ENCODE measurements at places on chromosomes 3 and 15.

- peaks cover 28% of the 10 kb centered on the region for H3K36me3 ChIP-seq
- H3K4me1 ChIP-seq = peaks cover 5% of the 10 kb centered on the region
- H3K27ac ChIP-seq = no peak overlapping the region
- H3K27me3 ChIP-seq = no peaks in the 10 kb centered on the region
- no peak overlapping the region for H3K4me3 ChIP-seq
These were observed 198.3 kb downstream of the NAALADL2 start for GRCh38 chr3:175057401-175057800.

GRCh38 chr3:147368561-147369221 is 37.7 kb downstream of the ZIC4 start:
- H3K4me3 ChIP-seq = no peak overlapping the region
- peaks cover 66% of the 10 kb centered on the region for H3K27me3 ChIP-seq

- no peak for DNase-seq
- H3K4me3 ChIP-seq = no peak overlapping the region
- no peaks in the 10 kb centered on the region for H3K27me3 ChIP-seq
- H3K4me1 ChIP-seq = peaks cover 27% of the 10 kb centered on the region
- no peaks in the 10 kb centered on the region for H3K36me3 ChIP-seq
- H3K27ac ChIP-seq = no peak overlapping the region
These were observed 883.0 kb upstream of the NR2F2 start for GRCh38 chr15:95447486-95447885.

GRCh38 chr3:115396801-115397200 is 226.5 kb upstream of the GAP43 start:
- H3K36me3 ChIP-seq = no peaks in the 10 kb centered on the region
- no peak overlapping the region for H3K27ac ChIP-seq
- no peak for DNase-seq
- H3K4me3 ChIP-seq = no peak overlapping the region
- no peaks in the 10 kb centered on the region for H3K27me3 ChIP-seq

- no peak for DNase-seq
- peaks cover 14% of the 10 kb centered on the region for H3K36me3 ChIP-seq
- H3K4me3 ChIP-seq = no peak overlapping the region
- H3K27ac ChIP-seq = peak overlapping the region; percentile 59
These were observed 77.4 kb downstream of the RBPMS2 start for GRCh38 chr15:64697911-64698369.

- no peak for DNase-seq
- no peaks in the 10 kb centered on the region for H3K36me3 ChIP-seq
- H3K4me1 ChIP-seq = peaks cover 22% of the 10 kb centered on the region
- no peak overlapping the region for H3K27ac ChIP-seq
- no peak overlapping the region for H3K4me3 ChIP-seq
These were observed 1308.8 kb downstream of the ROBO2 start for GRCh38 chr3:78348664-78349063.

DNA sequence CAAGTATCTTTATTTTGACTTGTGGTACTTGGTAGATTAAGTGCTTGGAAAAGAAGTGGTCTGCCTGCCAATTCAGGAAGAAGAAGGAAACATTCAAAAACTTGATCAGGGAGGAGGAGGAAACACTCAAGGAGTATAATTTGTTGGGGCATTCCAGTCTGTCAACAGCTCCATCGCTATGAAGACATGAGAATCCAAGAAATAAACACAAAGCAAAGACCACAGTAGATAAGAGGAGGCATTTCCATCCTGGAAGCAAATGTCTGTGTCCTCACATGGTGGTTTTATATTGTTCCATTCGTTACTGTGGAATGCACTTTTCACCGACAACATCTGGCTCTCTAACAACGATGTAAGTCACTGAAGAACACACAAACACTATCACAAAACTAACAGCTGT is 176.1 kb upstream of the FRMD4B start:
- H3K4me3 ChIP-seq = no peak overlapping the region
- H3K27ac ChIP-seq = no peak overlapping the region
- H3K27me3 ChIP-seq = peaks cover 4% of the 10 kb centered on the region
- DNase-seq = no peak

- H3K4me3 ChIP-seq = peak overlapping the region; percentile 85
- H3K4me1 ChIP-seq = peaks cover 63% of the 10 kb centered on the region
- peaks cover 10% of the 10 kb centered on the region for H3K36me3 ChIP-seq
- DNase-seq = peak; percentile 99
These were observed 19.2 kb downstream of the SNX33 start for GRCh38 chr15:75666823-75667501.

GRCh38 chr3:152289708-152290107 is 21.0 kb downstream of the MBNL1 start:
- peaks cover 77% of the 10 kb centered on the region for H3K4me1 ChIP-seq
- no peak for DNase-seq
- H3K36me3 ChIP-seq = peaks cover 14% of the 10 kb centered on the region

DNA sequence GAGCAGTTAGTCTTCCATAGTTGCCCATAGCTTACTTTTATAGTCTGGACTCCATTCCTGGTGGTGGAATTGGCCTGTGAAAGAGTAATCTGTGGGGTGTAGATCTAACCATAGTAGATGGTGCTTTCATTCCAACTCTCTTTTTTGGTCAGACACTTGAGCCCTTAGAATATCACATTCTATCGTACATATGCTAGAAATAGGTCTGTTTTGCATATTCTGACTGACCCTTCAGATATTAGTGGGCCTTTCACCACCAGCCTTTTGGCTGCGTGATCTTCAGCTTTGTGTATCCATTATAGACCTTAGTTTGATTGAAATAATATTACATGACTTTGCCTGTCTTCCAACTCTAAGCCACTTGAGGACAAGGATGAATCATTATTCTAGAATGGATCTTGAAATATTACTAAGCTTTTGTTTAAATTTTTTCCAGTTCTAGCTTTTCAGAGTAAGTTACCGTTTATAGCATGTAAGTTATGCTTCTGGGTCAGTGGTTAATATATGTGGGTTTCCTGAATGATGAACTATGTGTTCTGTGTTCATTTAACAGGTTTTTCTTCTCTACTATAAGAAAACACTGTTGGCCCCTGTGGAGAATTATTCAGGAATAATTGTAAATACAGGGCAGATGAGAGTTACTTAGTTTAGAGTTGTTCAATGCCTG is 8.7 kb downstream of the RAB7A start:
- H3K27me3 ChIP-seq = peaks cover 2% of the 10 kb centered on the region
- H3K4me3 ChIP-seq = no peak overlapping the region
- H3K4me1 ChIP-seq = peaks cover 62% of the 10 kb centered on the region
- DNase-seq = no peak

- H3K36me3 ChIP-seq = no peaks in the 10 kb centered on the region
- peak overlapping the region; percentile 69 for H3K4me3 ChIP-seq
- H3K27me3 ChIP-seq = no peaks in the 10 kb centered on the region
- no peak for DNase-seq
These were observed 44.1 kb downstream of the RARB start for GRCh38 chr3:25472153-25472552.

DNA sequence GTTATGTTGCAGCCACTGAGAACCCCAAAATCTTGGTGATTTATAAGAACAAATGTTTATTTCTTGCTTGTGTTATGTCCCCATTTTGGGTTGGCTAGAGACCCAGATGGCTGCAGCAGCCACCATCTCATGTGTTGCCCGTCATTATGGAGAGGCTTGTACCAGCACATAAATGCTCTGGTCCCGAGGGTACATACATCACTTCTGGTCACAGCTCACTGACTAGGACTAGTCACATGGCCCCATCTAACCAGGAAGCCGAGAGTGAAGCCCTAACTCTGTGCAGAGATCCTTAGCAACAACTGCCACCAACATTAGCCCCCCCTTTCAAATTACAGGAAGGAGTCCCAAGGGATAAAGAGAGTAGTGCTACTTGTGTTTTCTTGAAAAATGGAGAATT is 25.5 kb upstream of the HACD2 start:
- peaks cover 29% of the 10 kb centered on the region for H3K4me1 ChIP-seq
- peaks cover 35% of the 10 kb centered on the region for H3K36me3 ChIP-seq
- H3K27me3 ChIP-seq = peaks cover 11% of the 10 kb centered on the region
- no peak for DNase-seq
- no peak overlapping the region for H3K27ac ChIP-seq
- H3K4me3 ChIP-seq = no peak overlapping the region

- H3K4me1 ChIP-seq = peaks cover under 1% of the 10 kb centered on the region
- H3K27me3 ChIP-seq = no peaks in the 10 kb centered on the region
- H3K36me3 ChIP-seq = peaks cover 5% of the 10 kb centered on the region
- H3K27ac ChIP-seq = no peak overlapping the region
- no peak for DNase-seq
These were observed 6.3 kb upstream of the RAMAC start for GRCh38 chr15:82979726-82980125.

GRCh38 chr3:54932606-54933005 is 4.7 kb upstream of the LRTM1 start:
- no peak overlapping the region for H3K27ac ChIP-seq
- no peaks in the 10 kb centered on the region for H3K4me1 ChIP-seq
- peaks cover 2% of the 10 kb centered on the region for H3K27me3 ChIP-seq
- DNase-seq = no peak
- no peak overlapping the region for H3K4me3 ChIP-seq
- H3K36me3 ChIP-seq = no peaks in the 10 kb centered on the region

DNA sequence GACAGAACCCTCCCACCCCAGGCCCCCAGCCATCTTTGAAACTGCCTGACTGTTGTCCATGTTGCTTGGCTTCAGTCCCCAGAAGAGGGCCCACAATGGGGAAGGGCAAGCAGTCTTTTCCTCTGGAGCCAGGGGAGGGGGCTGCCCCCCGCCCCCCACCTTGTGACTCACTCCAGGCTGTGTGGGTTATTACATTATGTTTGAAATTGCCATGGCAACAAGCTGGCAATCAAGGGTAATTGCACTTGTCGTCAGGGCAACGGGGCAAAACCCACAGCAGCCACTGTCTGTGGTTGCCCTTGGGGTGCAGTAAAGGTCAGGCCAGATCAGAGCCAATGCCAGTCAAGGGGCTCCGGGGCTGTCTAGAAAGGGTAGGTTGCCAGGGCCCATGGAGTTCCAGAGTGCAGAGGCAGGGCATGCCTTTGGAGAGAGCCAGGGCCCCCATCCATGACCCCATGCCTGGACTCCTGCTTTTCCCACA is 3.1 kb upstream of the CAMKV start:
- H3K27me3 ChIP-seq = peaks cover 38% of the 10 kb centered on the region
- H3K4me1 ChIP-seq = no peaks in the 10 kb centered on the region
- no peaks in the 10 kb centered on the region for H3K36me3 ChIP-seq
- no peak overlapping the region for H3K4me3 ChIP-seq
- no peak overlapping the region for H3K27ac ChIP-seq

Data from HFFc6 (cell line).